ENCODE measurements at places on chromosomes 2 and 18. TPM values are rescaled to one million over a fixed set of nuclear protein-coding genes. Genes with fewer than 3 reads are reported as not detected.

Gene TMEM198
- 0.83 TPM for polyA plus RNA-seq

Gene CROCC2
- not detected for polyA plus RNA-seq

Gene LGALSL
- polyA plus RNA-seq: 0.63 TPM

Gene LIMS2
- polyA plus RNA-seq: 8.7 TPM

- peak; percentile 23 for DNase-seq
These were observed 401.4 kb downstream of the NBAS start for GRCh38 chr2:15159751-15160177.

DNA sequence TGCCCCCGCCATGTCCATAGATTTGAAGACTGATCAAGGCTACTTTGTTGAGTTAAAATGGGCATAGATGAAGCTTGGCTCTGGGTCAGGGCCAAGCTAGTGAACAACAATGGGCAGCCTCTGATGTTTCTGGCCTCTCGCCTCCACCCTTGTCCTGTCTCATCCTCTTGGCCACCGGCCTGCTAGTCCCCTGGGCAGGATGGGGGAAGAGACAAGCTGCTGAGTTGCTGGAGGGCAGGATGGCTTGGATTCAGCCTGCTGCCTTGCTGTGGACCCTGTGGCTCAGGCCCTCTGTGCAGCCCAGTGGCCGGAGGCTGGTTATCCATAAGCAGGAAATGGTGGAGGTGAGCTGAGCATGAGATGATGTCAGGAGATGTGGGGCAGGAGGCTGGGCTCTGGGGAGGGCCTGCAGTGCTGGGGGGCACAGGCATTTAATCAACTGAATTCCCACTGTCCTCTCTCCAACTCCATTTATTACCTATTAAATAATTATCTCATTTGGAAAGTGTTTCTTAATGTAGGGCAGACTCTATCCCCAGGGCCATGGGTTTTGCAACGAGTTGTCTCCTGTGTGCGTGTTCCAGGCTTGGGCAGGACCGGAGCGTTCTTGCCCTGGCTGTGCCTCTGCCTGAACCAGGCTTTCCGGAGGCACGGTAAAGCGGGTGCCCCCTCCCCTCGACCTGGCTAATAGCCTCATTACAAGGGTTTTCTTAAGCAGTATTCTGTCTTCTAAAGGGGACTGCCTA is 122.9 kb downstream of the GLI2 start:
- DNase-seq: no peak

DNA sequence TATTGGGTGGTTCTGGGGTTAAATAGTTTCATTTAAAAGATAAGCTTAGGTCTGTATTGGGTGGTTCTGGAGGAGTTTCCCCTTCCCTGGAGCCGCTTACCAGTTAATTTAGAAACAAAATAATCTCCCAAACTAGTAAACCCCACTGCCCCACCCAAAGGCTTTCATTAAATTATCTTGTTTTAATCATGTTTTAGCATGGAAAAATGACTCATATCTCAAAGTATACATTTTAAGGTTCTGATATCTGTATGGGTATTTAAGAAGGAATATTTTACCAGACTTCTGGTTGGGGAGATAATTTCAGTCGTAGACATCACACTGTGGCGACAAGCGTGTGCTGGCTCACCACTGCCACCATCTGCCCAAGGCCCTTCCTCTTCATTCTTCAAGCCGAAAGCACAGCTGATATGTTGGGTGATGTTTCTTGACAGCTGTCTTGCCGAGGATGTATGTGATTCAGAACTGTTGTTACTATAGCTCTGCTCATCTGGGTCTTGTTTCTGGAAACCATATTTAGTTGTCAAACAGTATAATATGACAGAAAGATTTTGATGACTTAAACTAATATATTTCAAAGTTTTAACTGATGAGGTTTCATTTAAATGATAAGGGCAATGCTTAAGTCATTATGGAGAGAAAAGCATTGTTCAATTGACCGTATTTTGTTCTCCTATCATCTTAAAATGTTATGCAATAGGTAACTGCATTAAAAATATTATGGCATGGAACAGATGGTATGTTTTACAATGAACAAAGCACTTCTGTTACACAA is 5.1 kb downstream of the FIGLA start:
- DNase-seq: no peak

GRCh38 chr2:199446996-199447576 is 10.7 kb downstream of the SATB2 start:
- DNase-seq: no peak

- DNase-seq: no peak
These were observed 6.8 kb downstream of the ESPNL start for GRCh38 chr2:238106698-238107524.

DNA sequence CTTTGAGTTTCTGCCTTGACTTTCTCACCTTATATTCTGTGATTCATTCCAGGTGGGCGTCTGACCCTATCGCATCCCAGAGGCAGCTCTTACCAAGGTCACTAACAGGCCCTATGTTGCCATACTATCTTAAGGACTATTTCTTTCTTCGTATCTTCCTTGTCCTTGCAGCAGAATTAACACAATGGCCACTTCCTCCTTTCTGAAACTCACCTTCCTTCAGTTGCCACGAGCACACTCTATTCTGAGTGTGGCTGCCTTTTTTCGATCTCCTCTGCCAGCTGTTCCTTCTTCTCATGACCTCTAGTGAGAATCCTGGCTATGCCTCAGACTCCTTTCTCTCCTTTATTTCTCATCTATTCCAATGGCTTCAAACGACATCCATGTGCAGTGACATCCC is 160.4 kb upstream of the CCDC195 start:
- no peak for DNase-seq

DNA sequence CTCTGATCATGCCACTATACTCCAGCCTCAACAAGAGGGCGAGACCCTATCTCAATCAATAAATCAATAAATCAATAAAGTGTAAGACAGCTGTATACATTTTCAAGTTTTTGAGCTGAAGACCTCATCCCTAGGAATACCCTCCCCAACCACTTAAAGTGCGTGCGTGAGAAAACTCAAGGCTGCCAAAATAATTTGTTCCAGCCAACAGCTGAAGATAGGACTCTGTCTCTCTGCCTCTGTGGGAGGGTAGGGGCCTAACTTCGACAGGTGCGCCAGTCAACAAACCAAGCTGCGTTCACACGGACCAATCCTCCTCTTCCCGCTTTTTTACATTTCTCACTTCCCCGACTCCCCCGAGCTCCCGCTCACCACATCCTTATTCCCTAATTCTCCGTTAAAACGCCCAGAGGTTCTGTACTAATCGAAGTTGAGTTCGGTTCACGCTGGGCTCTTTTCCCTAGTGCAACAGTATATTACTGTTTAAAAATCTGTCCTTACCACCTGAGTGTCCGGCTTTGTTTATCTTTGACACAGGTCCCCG is 618 bp downstream of the POLR2D start:
- no peak for DNase-seq

- no peak for DNase-seq
These were observed at the start of gene VPS54 for GRCh38 chr2:64019083-64019974. VPS54 (minus strand) TSS chr2:64019428; CDS start chr2:63983999, 35,429 bp downstream.

DNA sequence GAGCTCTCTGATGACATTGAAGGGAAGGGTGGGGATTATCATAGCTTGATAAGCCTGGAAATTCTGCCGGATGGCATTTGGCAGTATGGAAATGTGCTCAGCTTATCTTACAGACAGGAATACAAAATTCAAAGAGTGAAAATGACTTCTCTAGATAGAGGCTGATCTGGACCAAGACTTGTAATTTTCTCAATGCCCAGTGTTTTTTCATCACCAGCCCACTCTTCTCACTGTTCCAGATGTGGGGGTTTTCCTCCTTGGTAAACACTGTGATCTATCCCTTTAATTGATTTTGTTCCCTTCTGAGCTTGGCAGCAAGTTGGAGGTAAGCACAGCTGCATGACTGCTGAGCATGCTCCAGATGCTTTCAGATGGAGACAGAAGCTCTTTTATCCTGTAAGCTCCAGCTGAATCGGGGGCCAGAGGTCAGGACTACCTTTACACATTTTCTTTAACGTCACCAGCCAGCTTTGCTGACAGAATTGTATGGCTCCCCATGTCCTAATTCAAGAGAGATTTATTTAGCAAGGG is 287.4 kb upstream of the TCF4 start:
- no peak for DNase-seq

- no peak for DNase-seq
These were observed 175.0 kb downstream of the ALPK2 start for GRCh38 chr18:58453913-58454317.

GRCh38 chr2:203195331-203196036 is 43.3 kb upstream of the CYP20A1 start:
- no peak for DNase-seq

GRCh38 chr2:238912228-238912915 is 64.5 kb downstream of the TWIST2 start:
- DNase-seq: no peak

DNA sequence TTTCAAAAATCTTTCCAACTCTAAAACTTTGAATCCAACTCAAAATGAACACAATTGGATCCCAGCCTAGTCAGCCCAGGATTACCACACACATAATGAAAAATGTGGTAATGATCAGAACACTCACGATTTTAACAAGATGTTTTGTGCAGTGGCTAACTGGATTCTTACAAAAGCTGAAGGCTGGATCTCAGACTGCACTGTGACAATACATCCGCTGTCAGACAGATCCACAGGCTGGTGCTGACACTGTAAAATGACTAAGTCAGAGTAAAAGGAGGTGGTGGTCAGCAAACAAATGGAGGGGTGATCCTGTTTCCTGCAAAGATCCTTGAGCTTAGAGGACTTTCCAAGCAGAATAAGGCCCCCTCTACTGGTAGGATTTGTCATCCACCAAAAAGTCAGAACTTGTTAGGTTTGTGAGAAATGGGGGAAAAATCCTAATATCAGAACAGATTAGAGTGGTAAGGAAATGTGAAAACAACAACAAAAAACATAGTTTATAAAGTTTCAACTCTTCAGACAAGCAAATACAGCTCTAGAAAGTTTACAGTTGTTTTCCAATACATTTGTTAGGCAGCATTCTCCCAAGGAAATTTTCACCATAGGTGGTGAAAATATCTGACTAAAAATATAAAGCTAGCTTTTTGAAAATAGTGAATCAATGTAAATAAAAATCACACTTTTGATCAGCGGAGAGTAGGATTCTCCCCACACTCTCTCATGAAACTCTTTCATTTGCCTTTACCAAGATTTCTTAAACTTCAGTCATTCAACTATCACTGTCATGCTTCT is 211.9 kb downstream of the AGPS start:
- peak; percentile 23 for DNase-seq

DNA sequence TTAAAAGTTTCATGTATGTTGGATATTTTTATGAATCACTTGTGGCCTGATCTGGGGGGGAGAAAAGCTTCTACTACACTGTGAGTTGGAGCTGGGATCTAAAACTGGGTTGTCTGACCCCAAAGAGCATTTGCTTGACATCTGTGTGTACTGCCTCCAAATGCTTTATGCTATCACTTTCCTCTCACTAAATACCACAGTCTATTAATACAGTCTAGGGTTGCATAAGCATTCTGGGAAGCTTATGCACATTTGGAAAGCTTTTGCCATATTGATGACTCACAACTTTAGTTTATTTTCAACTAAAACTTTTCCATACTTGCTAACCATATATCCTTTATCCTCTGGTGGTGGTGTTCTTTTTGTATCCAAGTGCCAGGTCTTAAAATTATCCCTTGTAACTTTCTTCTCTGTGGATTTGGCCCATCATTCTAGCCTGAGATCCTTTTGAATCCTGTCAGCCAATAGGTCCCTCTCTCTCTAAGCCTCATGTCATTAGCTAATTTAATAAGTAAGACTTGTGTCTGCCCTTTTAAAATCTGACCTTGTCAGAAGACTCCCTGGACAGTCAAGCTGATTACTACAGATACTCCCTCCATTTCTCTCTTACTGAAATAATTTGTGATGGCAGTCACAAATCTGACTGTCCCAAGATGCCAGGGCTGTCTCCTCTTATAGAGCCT is 72.7 kb downstream of the NXPH2 start:
- DNase-seq: peak; percentile 59

DNA sequence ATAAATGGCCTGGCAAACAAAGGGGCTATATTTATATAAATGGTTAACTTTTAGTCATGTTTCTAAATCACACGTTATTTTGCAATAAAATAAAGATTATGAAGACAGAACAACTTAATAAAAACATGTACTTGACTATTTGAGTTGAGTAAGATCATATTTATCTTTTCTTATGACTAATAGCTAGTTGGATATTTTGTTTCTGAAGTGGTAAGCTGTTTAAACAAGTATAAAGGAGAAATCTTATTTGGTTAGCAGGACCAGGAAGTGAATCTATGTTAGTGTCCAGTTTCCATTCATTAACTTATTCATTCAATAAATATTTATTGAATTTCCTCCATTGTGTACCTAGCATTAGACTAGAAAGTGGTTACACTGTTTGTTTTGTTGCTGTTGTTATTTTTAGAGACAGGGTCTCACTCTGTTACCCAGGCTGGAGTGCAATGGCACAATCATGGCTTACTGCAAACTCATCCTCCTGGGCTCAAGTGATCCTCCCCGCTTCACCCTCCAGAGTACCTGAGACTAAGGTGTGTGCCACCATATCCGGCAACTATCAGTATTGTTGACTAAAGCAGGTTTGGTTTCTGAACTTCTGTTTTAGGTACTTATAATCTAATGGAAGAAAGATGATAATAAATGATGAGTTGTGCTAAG is 312.6 kb downstream of the DPP10 start:
- DNase-seq: no peak

DNA sequence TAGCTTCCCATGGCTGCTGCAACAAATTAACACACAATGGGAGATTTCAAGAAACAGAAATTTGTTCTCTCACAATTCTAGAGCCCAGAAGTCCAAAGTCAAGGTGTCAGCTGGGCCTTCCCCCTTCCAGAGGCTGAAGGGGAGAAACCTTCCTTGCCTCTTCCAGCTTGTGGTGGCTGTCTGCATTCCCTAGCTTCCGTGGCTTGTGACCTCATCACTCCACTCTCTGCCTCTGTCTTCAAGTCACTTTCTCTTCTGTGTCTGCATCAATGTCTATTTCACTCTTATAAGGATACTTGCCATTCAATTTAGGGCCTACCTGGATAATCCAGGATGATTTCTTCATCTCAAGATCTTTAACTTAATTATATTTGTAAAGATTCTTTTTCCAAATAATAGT is 16.8 kb upstream of the SRBD1 start:
- DNase-seq: no peak

GRCh38 chr2:151482171-151482725 is 72.5 kb downstream of the RIF1 start:
- no peak for DNase-seq

DNA sequence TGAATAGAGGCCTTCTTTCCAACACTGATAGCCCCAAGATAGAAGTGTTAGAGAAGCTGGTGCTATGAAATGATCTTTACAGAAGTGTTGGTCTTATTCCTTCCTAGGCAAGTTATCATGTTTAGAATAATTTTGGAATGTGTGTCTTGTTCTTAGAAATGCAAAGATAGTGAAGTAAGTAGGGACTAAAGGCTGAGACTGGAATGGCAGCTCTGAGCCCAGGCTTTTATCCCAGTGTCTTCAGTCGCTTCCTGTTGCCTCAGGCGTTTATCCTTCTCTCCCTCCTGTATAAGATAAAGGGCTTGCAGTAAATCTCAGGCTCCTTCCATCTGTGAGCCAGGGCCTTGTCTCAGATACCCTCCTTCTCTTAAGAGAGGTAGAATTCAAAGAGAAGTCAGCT is 218.1 kb downstream of the TPGS2 start:
- DNase-seq: no peak

- DNase-seq: no peak
These were observed 6.4 kb upstream of the PTPN4 start for GRCh38 chr2:119753041-119753929.

Measured in AG04450 (cell line).